ENCODE measurements at places on chromosomes 3 and 15.

- no peak for DNase-seq
Observed at GRCh38 chr3:107657971-107658370, 135.2 kb downstream of the BBX start.

DNA sequence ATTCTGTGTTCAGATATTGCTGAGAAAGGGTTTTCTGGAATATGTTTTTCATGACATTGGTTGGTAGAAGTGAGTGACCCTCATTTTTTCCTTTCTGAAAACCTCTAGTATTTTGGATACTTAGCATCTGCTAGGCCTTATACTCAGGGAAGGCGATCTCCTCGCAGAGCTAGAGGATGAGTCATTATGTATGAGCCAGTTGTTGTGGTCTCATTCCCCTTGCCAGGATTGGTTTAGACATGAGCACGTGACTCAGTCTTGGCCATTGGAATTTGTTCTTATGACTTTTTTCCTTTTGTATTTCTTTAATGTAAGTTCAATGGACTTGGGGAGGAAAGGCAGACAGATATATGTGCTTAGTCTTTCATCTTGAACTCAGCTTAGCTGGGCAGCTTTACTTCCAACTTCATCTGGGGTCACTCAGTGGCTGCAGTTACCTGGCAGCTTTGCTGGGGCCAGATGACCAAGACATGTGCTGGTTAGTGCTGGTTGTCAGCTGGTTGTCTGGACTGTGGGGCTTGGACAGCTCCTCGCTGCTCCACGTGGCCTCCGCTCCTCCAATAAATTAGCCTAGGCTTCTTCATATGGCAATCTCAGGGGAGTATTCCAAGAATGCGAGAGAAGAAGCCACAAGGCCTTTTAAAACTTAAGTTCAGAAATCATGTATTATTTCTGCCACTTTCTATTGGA lies 207.5 kb downstream of the IL20RB start:
- no peak for DNase-seq

GRCh38 chr15:86837294-86838061 lies 757.8 kb downstream of the AGBL1 start:
- no peak for DNase-seq

- DNase-seq = no peak
Observed at GRCh38 chr3:125683067-125683829, 88.0 kb upstream of the OSBPL11 start.

DNA sequence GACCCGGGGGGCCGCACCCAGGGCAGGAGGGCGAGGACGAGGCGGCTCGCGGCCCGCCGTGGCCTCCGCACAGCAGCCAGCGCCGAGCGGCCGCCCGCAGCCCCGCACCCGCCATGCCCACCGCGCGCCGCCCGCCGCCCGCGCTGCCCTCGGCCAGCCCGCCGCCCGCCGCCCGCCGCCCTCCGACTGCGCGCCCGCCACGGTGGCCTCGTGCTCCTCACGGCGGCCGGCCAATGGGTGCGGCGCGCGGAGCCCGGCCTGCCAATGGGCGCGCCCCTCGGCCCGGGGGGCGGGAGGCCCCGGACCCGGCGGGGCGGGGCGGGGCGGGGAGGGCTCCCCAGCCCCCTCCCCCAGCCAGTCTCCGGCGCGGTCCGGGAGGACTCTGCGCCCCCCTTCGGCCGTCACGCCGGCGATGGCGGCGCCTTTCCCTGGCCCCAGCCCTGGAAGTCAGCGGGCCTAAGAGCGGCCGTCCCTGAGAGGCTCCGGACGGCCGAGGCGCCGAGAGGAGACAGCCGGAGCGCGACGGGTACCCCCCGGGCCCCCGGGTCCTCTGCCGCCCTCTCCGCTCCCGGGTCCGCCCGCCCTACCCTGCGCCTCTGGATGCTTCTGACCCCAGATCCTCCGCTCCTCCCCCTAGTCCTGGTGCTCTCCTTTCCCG lies at the start of gene NT5DC2:
NT5DC2 (minus strand) TSS at position 235 of the 658 bp plus-strand sequence; CDS start at position 115, 120 bp downstream.
- peak; percentile 51 for DNase-seq

GRCh38 chr3:181056136-181056732 lies 66.7 kb upstream of the DNAJC19 start:
- no peak for DNase-seq

GRCh38 chr15:50057905-50058639 lies 61.0 kb downstream of the ATP8B4 start:
- DNase-seq = no peak

- no peak for DNase-seq
Observed at GRCh38 chr3:130260918-130261317, 84.6 kb upstream of the COL6A5 start.

GRCh38 chr3:74631351-74632140 lies 17.1 kb upstream of the CNTN3 start:
- no peak for DNase-seq

- DNase-seq = no peak
Observed at GRCh38 chr15:63332367-63333124, 49.1 kb downstream of the CA12 start.

DNA sequence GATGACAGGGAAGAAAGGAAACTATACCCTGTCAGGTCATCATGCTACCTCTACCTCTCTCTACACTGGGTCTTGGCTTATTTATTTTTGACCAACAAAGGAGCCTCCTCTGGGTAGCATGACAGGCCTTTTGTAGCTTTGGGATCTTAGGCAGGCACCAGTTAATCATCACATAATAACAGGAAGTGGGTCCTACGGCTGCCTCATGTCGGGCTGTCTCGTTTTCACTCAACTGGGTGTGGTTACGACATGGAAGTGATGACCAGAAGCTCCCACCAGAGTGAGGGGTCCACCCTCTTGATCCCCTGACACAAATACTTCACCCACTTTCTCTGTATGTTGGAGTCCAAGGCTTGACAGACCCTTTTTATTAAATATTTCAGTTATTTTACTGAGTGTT lies 105.3 kb downstream of the CD47 start:
- no peak for DNase-seq

GRCh38 chr3:25438791-25439555 lies 10.9 kb downstream of the RARB start:
- no peak for DNase-seq

- no peak for DNase-seq
Observed at GRCh38 chr3:124966521-124967445, 32.2 kb upstream of the MUC13 start.

- no peak for DNase-seq
Observed at GRCh38 chr15:99683000-99683670, 50.1 kb downstream of the LYSMD4 start.

DNA sequence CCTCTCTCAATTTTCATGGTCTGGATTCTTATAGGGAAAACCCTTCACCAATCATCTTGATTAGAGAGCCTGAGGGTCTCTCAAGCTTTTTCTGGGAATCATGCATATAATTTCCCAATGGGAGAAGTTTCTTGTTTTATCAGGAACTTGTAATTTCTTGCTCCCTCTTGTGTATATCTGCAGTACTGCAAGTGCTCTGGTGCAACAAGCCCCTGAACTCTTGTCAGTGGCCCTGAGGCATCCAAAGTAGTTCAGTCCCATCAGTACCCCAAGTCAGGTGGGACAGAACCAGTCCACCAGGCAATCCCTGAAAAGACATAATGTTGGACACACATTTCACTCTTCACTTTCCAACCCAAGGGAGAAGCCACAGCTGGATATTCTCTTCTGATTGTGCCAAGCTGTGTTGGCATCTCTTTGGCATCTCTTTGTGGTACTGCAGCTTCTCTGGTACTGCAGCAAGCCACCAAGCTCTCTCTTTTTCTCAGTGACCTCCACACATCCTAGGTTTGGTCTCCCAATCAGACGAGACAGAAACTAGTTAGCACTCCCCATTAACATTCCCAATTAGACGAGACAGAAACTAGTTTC lies 214.5 kb downstream of the ZIC4 start:
- no peak for DNase-seq

DNA sequence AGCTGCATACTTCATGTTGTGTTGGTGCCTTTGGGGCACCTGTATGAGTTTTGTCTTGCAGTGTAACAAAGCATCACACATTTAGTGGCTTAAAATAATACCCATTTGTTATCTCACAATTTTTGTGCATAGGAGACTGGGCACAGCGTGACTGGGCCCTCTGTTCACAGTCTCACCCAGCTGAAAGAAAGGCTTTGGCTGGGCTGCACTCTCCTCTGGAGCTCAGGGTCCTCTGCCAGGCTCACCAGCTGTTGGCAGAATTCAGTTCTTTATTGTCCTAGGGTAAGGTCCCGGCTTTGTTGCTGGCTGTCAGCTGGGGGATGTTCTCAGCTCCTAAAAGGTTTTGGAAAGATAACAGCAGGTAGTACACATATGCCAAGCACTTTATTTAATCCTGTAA lies 263.3 kb downstream of the CLSTN2 start:
- no peak for DNase-seq

DNA sequence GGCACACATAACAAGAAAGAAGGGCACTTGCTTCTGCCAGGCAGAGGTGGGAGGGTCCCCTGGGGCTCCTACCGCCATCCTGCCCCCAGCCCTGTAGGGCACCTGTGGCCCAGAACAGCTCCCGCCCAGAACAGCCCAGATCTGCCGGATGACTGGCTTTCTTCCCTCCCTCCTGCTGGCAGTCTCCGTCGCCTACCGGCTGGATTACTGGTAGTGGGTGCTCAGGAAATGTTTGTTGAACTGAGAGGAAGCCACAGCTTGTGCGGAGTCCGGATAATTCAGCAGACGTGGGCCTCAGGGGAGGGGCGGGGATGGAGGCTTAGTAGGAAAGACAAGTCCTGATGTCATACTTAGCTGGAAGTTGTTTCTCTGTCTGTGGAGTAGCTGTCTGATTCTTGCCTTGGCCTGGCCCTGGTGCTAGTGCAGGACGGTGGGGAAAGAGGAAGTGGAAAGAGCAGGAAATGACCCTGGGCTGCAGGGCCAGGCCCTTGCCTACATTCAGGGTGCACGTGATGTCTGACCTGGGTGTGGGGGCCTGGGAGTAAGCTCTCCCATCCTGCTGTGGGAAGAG lies 6.7 kb downstream of the CCDC9B start:
- no peak for DNase-seq

DNA sequence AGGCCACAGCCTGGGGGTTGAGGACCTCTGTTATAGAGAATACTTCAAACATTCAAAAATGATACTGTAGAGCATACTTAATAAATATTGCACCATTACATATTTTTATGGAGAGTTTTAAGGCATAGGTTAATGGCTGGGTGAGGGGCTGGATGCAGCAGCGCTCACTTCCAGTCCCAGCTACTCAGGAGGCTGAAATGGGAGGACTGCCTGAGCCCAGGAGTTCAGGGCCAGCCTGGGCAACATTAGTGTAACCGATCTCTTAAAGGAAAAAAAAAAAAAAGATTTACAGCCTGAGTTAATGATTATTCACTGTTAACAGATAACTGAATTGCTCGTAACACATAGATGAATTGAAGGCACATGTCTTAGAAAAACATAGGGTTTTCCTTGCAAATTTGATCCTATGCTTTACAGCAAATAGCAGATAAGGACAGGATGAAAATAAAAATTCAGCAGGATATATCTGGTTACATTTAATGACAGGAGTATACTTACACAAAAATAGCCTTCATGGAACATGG lies 282.9 kb downstream of the TBC1D5 start:
- no peak for DNase-seq

- no peak for DNase-seq
Observed at GRCh38 chr3:117286488-117286887, 576.9 kb downstream of the TUSC7 start.

DNA sequence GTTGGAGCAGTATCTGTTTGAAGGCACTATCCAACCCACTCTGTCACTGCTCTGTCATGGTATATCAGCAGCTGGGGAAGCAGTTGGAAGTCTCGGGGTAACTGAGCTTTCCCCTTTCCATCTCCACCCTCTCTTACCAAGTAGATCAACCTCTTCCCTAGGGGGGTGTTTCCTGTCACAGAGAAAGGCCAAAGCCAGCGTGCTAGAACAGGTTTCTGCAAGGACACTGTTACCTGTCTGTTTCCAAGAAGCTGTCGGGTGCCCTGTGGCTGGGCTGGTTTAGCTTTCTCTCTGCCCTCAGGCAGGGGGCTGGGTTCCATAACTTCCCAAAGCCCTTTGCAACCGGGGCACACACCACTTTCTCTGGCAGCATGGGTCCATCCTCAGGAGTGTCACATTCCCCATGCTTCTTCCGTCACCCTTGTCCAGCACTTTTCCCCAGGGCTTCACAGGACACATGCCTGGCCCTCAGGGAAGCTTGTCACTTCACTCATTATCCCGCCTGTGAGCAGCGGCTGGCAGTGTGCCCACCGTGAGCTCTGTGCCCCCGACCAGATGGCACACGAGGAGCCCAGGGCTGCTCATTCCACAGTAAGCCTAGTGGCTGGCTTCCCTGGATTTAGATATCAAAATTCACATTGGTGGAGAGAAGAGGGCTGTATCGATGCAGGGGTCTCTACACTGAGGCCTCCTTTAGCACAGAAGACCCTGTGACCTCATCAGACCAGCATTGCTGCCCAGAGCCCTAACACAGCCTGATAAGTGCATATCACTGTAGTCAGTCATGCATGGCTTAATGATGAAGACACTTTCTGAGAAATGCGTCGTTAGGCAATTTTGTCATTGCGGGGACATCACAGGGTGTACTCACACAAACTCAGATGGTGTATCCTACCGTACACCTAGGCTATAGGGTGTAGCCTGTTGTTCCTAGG lies 205.8 kb downstream of the SLCO3A1 start:
- DNase-seq = no peak

DNA sequence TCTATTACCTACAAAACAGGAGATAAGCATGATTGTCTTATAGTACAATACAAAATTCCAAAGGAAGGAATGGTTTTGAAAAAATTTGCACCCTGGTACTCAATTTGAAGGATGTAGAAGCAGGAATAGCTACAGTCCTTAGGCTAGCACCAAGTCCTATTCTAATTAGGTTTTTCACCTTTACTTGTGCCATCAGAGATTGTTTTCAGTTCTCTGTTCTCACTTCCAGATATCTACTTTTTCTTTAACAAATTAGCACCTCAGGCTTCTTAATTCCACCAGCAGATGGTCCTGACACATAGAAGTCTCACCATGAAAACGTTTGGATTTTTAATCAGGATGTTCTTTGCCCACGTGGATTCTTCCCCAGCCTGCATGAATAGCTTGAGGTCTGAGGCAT lies 43.8 kb downstream of the IL5RA start:
- no peak for DNase-seq

DNA sequence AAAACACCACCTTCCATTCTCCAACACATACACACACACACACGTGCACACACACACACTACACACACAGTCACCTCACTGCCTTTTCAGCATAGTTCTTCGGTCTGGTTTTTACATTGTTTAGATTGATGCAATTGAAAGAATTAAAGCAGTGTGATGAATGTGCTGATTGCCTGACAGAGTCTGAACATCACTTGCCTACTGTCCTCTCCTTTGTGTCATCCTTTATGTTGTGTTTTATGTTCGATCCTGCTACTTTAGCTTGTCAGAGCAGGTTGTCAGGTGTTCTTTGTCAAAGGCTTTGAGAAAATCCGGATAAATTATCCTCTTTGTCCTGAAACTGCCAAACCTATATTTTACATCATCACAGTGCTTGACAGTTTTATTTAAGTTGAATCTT lies 80.4 kb downstream of the IQCH start:
- no peak for DNase-seq
